ENCODE measurements at places on chromosomes 16 and 17.
A peak's percentile ranks its signal among the peaks of the same experiment; 100 is the strongest.

- DNase-seq: peak; percentile 48
These were observed at the start of gene BMERB1 for GRCh38 chr16:15434425-15435215. TSS of gene BMERB1 (plus strand) at chr16:15434588. CDS start at chr16:15434654, 66 bp downstream.

DNA sequence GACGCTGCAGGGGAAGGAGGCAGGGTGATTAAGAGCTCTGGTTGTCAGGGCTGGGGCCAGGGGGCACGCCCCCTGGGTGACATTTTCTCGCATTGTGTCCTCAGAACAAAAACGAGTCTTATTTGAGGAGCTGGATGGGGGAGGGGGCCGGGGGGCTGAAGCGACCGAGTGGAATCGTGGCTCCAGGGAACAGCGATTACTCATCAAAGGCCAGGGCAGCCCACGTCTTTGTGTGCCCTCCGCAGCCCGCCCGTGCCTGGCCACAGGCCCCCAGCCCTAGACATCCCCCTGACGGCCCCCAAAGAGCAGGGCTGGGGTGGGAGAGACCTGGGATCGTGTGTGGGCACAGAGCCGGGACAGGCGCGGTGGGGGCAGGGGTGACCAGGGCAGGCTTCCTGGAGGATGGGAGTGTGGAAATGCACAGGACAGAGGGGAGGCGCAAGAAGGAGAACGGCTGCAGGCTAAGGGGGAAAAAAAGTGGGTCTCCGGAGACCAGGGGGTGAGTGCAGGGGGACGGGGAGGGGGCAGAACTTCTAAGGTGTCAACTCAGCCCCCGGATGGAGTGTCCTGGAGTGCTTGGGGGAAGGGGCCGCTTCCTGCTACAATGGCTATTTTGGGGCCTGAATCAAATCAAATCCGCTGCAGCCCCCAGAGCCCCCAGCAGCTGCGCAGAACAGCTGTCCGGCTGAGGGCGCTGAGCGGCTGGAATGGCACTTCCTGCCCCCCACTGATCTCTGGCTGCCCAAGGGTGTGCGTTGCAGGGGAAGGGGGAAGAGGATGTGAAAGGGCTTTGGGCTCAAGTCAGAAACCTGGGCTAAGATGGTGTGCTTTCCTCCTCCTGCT, 24.0 kb upstream of the PHB1 start:
- DNase-seq: no peak

DNA sequence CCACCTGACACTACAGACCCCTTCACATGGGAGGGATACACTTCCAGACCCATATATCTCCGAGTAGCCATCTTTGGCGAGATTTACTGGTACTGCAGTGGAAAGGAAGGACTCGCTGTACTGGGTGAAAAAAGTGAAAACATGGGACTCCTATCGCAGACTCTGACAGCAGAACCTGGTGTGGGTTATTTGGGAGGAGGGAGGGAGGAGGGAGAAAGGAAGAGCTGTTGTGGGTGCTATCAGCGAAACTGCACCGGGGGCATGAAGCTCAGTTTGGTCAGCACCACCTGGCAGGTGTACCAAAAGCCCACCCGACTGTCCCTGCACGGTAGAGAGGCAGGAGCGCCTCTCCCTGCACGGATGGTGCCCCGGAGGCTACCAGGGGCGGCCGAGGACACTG, 5.0 kb downstream of the HBQ1 start:
- no peak for DNase-seq

GRCh38 chr16:76114681-76115080, 162.5 kb upstream of the CNTNAP4 start:
- DNase-seq: no peak

- peak; percentile 61 for DNase-seq
These were observed 4.9 kb upstream of the ZNF267 start for GRCh38 chr16:31868691-31869167.

DNA sequence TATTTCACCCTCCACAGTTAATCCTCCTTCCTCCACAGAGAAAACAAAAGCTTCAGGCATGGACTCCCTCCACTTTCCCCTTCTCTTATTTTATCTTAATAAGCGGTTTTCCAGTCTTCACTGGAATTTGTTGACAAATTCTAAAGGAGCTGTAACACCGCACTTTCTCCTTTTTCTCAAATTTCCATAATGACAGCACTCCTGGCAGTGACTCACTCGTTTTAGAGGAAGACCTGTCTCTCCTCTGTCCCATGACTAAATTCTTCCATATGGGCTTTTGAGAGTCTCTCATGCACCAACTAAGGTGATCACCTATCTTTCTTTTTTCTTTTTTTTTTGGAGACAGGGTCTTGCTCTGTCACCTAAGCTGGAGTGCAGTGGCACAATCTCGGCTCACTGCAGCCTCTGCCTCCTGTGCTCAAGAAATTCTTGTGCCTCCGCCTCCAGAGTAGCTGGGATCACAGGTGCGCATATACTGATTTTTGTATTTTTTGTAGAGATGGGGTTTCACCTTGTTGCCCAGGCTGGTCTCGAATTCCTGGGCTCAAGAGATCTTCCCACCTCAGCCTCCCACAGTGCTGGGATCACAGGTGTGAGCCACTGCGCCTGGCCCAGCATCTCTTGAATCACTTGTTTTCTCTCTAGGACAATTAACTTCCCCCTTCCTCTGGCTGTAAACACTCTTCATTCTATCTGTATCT, 7.7 kb downstream of the ITGAM start:
- no peak for DNase-seq

DNA sequence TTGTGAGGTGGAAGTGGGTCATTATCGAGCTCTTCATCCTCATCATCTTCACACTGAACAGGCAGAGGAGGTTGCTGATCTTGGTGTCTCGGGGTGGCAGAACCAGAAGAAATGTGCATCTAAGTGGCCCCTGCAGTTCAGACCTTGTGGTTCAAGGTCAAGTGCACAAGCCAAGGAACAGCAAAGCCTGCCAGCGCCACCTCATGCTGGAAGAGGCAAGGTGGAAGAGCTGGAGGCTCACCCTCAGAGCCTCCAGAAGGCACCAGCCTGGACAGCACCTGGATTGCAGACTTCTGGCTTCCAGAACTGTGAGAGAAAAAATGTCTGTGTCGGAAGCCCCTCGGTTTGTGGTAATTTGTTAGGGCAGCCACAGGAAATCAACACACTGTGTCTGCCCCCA, 32.7 kb downstream of the IFT140 start:
- DNase-seq: no peak

Measured in stimulated activated CD4-positive, alpha-beta T cell treated with anti-CD3 and anti-CD28 coated beads, Interleukin-15, amount 100 ng/mL, for 1 hour (primary cell).